ENCODE measurements at places on chromosomes 7 and 10. TPM values are rescaled to one million over a fixed set of nuclear protein-coding genes. Genes with fewer than 3 reads are reported as not detected.

DNA sequence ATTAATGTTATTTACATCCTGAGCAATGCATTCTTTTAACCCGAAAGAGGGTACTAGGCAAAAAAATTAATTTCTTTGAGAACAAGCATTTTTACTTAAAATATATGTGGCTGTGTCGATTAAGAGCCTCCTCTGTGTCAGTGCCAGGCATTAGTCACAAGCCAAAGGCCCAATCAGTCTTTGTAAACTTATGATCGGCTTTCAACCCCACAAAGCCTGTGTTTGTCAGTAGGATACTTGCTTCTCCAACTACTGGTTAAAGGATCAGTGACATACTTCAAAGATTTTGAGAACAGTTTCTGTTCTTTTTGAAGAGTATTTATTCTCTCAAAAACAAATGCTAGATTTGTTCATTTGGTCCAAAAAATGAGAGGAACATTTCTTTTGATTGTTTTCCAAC is 159.3 kb downstream of the NRCAM start:
- peak; percentile 55 for DNase-seq

GRCh38 chr7:140661124-140661523 is 11.6 kb upstream of the ADCK2 start:
- peak; percentile 51 for DNase-seq

- peak; percentile 68 for DNase-seq
These were observed 96.3 kb downstream of the GNAT3 start for GRCh38 chr7:80415522-80415921.

Gene FZD1
- 12.6 TPM for total RNA-seq

DNA sequence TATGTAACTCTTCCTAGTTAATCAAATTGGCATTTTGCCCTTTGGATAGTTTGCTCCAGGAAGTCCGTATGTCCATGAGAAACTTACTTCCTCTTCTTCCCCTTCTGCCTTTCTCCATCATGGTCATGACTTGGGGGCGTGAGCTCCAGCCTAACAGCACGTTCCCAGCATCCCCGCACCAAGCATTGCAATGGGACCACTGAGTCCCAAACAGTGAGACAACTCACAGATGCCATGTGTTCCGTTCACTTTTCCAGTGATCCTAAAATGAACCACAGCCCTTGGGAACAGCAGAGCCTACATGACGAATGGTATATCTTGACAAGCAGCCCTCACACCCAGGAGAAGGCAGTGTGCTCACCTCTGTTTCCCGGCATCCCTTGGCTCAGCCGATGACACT is 10.7 kb downstream of the BTBD16 start:
- no peak for DNase-seq

DNA sequence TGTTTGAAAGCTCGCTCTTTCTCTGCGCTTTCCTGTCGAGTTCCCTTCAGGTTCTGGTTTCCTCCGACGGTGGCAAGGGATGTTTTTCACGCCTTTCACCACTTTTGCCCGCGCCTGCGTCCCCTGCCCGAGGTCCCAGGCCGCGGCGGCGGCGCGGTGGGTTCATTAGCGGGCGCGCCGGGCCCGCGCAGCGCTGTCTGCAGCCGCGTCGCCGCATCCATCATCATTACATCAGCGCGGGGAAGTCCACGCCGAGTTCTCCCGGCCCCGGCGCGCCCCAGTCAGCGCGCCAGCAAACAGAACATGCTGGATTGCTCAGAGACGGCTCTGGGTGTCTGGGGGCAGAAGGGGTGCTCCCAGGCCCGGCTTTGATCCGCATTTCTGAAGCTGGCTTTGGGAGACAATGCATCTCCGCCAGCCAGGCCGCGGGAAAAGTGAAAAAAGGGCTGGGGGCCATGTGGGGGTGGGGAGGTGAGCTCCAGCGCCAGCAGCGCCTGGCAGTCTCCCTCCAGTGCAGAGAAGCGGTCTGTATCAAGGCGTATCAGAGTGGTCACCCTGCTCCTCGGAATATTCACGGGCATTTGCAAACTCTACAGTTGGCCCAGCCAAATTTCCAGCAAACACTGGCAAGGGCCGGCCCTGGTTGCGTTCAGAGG is 8.9 kb downstream of the GLI3 start:
- DNase-seq: peak; percentile 57

GRCh38 chr7:81211204-81211933 is 292.5 kb upstream of the SEMA3C start:
- DNase-seq: peak; percentile 87

DNA sequence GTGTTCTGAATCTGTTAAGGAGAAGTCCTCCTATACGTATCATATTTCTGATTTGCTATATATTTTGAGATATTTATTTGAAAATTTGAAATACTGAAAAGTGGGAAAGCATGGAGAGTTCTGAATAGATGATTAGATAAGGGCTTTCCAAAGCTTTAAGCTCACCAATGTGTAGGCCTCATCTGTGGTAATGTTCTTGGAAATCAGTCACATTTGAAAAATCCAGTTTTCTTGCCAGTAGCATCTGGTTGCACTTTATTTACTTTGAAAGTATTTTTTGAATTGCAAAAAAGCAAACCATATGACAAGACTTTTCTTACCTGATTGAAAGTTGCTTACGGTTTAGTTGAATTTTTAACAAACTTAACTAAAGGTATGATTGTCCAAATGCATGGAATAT is 21.7 kb downstream of the ADD3 start:
- DNase-seq: peak; percentile 46

DNA sequence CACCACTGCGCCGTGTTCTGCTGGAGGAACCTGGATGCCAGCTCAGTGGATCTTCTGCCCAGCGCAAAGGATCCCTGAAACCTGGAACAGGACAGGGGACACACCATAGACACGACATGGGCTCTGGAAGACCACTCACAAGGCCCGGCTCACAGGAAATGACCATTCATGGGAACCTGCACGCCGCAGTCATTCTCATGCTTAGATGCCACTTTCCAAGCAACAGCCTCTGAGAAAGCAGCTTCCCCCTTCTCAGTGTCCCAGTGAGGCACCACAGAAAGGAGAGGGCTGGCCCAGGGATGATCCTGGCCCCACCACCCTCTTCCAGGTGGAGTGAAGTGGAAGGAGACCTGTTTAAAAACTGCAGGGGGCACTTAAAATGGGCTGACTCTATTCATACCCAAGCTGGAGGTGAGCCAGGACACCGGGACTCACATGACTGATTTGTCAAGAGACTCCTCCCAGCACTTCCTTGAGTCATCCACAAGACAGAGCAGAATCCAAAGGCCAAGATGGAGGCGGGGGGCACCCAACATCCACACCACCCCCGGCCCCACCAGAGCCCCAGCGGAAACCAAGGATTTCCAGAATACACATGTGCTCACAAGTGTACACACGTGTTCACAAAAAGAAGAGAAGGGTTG is 11.2 kb downstream of the CTBP2 start:
- peak; percentile 74 for DNase-seq

Gene FGFR2
- total RNA-seq: 0.17 TPM

Gene LBX1
- total RNA-seq: under 0.01 TPM

Gene LIPF
- total RNA-seq: not detected

Gene KIAA1217
- 0.26 TPM for total RNA-seq

- DNase-seq: no peak
These were observed 161.1 kb downstream of the PAXIP1 start for GRCh38 chr7:154841731-154842331.

GRCh38 chr7:159158888-159159405 is 14.3 kb upstream of the VIPR2 start:
- no peak for DNase-seq

Gene PILRA
- 0.33 TPM for total RNA-seq

GRCh38 chr7:146150153-146150552 is 33.6 kb downstream of the CNTNAP2 start:
- peak; percentile 17 for DNase-seq

GRCh38 chr7:111835066-111835465 is 272.8 kb upstream of the IMMP2L start:
- peak; percentile 87 for DNase-seq

Gene HUS1
- 9.8 TPM for total RNA-seq

DNA sequence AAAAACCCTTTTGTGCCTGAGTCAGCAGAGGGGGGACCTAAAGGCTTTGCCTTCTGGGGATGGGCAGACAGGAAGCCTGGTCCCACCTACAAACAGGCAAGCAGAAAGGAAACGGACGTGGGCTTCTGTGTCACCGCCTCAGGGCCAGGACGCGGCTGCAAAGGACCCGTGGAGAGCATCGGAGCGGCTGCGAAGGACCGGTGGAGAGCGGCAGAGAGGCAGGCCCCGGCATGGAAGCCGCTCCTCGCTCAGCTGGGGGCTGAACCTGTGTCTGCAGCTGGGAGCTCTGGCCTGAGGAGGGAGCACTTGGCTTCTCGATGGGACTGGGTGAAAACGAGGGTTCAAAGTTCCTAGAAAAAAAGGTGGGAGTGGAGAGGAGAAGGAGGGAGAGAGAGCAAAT is 125.4 kb upstream of the PPP2R2D start:
- DNase-seq: no peak

DNA sequence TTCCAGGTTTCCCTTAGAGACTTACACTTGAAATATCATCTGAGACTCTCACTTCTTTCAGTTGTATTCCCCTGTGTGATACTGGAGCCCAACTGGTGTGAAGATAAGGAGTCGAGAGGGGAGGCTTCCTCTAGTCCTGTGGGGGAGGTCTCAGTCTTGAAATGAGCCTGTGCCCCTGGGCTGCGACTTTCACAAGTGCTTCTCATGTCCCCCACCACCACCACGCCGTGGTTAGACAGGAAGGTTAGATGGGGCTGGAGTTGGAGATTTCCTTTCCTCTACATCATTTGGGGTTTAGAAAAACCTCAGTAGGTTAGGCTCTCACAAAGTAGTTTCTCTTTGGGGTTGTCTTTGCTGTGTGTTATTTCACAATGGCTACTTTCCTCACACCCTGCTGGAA is 25.6 kb upstream of the MKX start:
- no peak for DNase-seq

GRCh38 chr7:48875045-48875916 is 49.1 kb upstream of the CDC14C start:
- DNase-seq: peak; percentile 15

Data from fibroblast of lung (primary cell).